ENCODE measurements at places on chromosomes 3 and 15. TPM values are rescaled to one million over a fixed set of nuclear protein-coding genes. Genes with fewer than 3 reads are reported as not detected.

- DNase-seq: no peak
Measured at GRCh38 chr3:185084402-185084801, 68.5 kb downstream of the C3orf70 start.

Gene TMC3
- 0.08 TPM for polyA plus RNA-seq

GRCh38 chr3:1954632-1955031 lies 144.0 kb upstream of the CNTN4 start:
- no peak for DNase-seq

Gene PLAAT1
- 21.1 TPM for polyA plus RNA-seq

GRCh38 chr3:188722963-188723362 lies 448.8 kb upstream of the TPRG1 start:
- no peak for DNase-seq

Data from hindlimb muscle (tissue), 1 donor.